ENCODE measurements at places on chromosomes 16 and 17.

DNA sequence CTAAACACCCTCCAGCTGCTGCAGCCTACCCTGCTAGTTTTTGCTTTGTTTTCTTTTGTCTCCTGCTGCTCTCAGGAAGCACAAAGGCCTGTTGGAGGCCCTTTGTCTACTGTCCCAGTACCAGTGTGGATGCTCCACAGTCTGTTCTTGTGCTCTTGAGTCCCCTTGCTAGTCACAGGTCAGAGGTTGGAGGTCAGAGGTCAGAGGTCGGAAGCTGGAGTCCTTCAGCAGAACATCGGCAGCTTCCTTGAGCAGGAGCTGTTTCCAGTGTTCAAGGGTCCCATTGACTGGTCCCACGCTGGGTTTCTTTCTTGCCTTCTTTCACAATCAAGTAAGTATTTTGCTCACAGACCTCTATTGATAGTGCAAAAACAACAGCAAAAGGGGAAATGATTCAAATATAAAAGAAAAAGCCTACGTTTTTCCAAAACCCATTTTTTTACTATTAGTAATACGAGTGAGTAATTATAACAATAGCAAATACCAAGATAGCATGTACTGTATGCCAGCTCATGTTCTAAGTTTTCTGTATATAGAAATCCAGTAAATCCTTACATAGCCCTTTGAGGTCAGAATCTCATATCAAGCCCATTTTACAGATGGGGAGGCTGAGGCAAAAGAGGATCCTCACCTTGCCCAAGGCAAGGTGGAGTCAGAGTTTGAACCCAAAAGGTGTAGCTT is 10.9 kb upstream of the IL34 start:
- DNase-seq, result no peak

- DNase-seq, result no peak
These were observed 5.4 kb downstream of the RHBDF2 start for GRCh38 chr17:76495663-76496400.

GRCh38 chr16:19118938-19119431 is 5.2 kb downstream of the ITPRIPL2 start:
- peak; percentile 43 for DNase-seq

DNA sequence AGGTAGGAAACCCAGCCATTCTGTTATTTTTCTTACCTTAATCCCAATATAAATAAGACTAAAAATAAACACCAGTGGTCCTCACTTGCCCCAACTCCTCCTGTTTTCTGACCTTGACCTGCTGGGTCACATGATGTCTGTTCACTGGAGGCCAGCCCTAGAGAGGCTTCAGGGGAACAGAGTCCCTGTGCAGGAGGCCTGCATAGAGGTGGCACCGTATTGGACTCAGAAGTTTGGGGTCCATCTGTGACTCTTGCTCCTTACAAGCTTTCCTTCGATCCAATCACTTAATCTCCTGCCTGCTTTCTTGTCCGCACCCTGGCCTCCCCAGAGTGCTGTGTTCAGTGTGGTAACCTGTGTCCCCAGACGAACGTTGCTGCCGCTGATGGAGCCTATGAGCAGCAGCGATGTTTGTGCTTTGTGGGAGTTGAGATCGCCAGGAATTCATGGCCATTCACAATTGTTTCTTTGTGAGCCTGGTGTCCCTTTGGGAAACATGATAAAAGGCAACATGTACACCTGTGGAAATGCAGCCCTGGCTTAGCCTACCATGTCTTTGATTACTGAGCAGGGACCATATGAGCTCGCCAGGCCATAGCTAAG is 4.7 kb downstream of the IGSF6 start:
- no peak for DNase-seq

- no peak for DNase-seq
These were observed 19.5 kb downstream of the ZNF652 start for GRCh38 chr17:49342575-49342936.
